GM06990 (cell line): ENCODE measurements at places on chromosomes 1 and 21.
A peak's percentile ranks its signal among the peaks of the same experiment; 100 is the strongest.

- no peak for DNase-seq
These were observed 6.3 kb downstream of the ERG start for GRCh38 chr21:38492007-38492406.

- peak; percentile 55 for DNase-seq
These were observed 2.0 kb downstream of the HES3 start for GRCh38 chr1:6245869-6246496.

- DNase-seq: no peak
These were observed 310.0 kb downstream of the LMO4 start for GRCh38 chr1:87638636-87639035.

GRCh38 chr1:244801246-244801645, 34.2 kb upstream of the COX20 start:
- DNase-seq: peak; percentile 29

DNA sequence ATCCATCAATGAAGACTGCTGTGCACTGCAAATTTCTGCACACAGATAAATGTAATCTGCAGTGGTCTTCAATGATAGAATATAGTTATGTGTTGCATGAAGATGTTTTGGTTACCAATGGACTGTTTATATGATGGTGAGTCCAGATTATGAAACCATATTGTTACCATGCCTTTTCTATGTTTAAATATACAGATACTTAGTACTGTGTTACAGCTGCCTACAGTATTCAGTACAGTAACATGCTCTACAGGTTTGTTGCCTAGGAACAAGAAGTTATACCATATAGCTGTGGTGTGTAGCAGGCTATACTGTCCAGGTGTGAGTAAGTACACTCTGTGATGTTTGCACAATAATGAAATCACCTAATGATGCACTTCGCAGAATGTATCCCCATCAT, 40.8 kb downstream of the SORT1 start:
- DNase-seq: no peak

GRCh38 chr1:245153081-245153551, 1.7 kb upstream of the KIF26B start:
- peak; percentile 66 for DNase-seq

DNA sequence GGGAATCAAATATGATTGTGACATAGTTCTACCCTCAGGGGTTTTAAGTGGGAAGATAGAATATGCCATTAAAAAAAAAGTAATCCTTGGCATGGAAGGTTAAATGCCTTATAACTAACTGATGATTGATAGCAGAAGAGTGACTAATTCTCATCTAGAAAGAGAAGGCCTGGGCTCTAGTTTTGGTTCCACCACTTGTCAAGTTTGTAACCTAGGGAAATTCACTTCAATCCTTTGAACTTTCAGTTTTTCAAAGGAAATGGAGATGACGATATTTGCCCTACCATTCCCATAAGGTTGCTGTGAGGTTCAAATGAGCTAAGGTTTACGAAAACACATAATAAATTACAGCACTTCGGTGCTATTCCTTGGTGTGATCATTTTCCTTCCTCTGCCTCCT, 88.5 kb downstream of the GPR88 start:
- DNase-seq: no peak

- no peak for DNase-seq
These were observed 2.4 kb downstream of the ACTA1 start for GRCh38 chr1:229431284-229432115.

- no peak for DNase-seq
These were observed 91.4 kb upstream of the PLXNA2 start for GRCh38 chr1:208335371-208336136.

GRCh38 chr1:67599085-67599484, 85.9 kb upstream of the GADD45A start:
- DNase-seq: no peak

GRCh38 chr1:22793647-22794046, 83.0 kb downstream of the EPHB2 start:
- DNase-seq: no peak

- no peak for DNase-seq
These were observed 864.4 kb downstream of the USP25 start for GRCh38 chr21:16594191-16594590.

GRCh38 chr21:25983745-25984144, 186.8 kb downstream of the APP start:
- no peak for DNase-seq

GRCh38 chr1:112704934-112705627, 1.8 kb downstream of the RHOC start:
- DNase-seq: peak; percentile 75

DNA sequence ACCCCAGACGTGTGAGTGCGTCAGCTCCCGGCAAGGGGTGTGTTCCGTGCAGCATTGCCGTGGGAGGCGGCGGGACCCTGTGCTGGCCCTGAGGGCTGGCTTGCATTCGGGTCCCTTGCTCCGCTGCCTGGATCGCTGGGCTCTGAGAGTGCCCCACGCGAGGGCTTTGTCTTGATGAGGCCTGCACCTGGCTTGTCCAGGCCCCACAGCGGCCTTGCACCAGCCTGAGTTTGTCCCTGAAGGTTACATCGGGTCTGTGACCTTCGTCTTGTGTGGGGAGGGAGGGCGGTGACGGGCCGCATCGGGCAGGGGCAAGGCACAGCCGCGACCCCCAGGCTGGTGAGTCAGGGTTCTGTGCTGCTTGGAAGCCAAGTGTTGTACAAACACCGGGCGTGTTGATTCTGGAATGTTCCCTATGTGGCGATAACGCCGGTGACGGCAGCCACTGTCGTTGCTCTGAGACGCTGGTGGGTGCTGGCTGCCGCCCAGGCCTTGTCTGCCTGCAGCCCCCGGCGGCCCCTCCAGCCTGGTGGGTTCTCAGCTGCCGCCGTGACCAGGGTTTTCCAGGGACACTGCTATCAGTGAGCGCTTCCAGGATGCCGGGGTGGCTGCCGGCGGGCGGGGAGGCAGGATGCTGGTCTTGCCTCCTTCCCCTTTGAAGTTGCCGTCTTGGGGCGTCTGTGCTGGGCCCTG, 42.9 kb downstream of the SLX9 start:
- DNase-seq: no peak

- DNase-seq: no peak
These were observed 166.6 kb downstream of the CYYR1 start for GRCh38 chr21:26406526-26406925.

DNA sequence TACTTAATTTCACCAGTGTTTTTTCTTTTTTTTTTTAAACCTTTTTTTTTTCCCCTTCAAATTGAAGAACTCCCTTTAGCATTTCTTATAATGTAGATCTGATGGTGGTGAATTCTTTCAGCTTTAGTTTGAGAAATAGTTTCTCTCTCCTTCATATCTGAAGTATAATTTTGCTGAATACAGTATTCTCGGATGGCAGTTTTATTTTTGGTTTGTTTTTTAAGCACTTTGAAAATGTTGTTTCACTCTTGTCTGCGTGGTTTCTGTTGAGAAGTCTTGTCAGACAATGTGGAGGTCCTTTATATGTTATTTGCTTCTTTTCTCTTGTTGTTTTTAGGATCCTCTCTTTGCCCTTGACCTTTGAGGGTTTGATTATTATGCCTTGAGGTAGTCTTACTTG, 135.1 kb downstream of the RPS6KC1 start:
- DNase-seq: no peak

GRCh38 chr1:56025942-56026341, 553.4 kb downstream of the PLPP3 start:
- no peak for DNase-seq

GRCh38 chr1:238964631-238965030, 421.7 kb upstream of the CHRM3 start:
- no peak for DNase-seq

GRCh38 chr1:10415211-10415930, 14.9 kb upstream of the CENPS start:
- DNase-seq: no peak

GRCh38 chr1:13763222-13763621, 63.2 kb downstream of the PRDM2 start:
- DNase-seq: no peak

DNA sequence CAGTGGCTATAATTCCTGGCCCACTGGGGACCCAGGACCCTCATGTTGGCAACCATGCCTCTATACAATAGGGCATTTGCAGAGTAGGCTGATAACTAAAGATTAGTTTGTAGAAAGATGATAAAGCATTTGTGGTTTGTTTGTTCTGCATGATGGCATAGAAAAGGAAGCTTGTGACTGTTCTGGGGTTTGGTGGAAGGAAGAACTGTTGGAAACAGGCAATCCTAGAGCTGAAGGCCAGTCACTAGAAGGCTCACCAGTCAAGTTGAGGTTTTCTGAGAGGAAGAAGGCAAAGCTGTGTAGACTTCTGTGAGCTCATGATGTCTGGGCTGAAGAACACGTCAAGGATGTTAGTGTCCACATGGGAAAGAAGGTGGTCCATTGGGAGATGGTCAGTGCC, 140.3 kb upstream of the VANGL1 start:
- no peak for DNase-seq

GRCh38 chr1:172089768-172090510, 248.6 kb downstream of the DNM3 start:
- DNase-seq: peak; percentile 65

DNA sequence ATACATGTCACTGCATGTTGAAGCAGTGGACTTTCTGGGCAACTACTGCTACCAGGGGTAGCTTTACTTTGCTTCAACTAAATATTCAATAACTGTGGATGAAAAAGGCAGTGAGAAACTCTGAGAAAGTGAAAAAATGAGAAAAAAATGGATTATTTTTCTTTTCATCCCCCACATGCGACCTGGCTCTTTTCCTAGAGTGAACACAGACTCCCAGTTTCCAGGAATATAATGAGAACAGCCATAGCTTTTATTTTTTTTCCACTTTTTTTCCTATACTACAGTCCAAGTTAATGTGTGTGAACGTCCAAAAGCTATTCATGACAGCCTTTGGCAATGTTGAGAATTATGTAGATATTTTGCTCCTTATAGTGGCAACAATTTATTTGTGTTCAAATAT, 230.4 kb downstream of the DNM3 start:
- DNase-seq: no peak

DNA sequence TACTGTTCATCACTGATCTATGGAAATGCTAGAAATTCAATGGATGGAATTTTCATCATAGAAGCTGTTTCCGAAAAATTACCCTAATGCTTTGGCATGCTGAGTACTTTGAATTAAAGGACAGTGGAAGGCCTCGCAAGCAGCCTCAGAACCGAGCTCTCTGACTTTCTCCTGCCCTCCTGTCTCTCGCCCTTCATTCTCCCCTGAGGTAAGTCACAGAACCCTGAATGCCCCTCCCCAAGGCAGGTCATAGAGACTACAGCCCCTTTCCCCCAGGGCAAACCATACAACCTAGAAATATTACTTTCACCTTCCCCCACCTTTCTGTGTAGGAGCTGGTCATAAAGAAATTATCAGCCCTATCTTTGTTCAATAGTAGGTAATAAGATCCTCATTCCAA, 74.8 kb downstream of the LRIG2 start:
- DNase-seq: no peak

DNA sequence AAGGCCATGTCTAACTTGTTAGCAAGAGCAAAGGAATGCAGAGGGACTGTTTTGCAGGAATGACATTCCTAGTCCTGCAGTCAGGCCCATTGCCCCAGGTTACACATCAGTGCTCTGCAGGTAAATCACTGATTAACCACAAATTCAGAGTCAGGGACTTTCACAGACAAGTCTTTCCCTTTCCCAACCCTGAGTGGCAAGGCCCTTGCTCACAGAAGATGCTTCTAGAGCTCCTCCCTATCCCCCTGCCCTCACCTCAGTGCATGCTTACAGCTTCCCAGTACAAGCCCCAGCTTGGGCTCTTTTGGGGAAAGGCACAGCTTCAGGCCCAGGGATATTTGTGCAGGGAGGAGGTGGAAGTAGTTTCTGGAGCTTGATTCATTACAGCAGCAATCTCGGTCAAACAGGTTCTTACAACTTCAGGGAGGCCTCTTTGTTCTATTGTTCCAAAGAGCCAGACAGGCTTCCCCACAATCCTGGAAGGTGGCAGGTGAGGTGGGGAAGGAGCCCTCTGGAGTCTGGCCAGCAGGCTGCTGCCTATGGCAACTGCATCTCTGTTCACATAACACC, 53.9 kb downstream of the CASQ2 start:
- DNase-seq: no peak

GRCh38 chr1:113898241-113898814, 6.3 kb downstream of the AP4B1 start:
- no peak for DNase-seq

- no peak for DNase-seq
These were observed 1581.4 kb downstream of the KCNT2 start for GRCh38 chr1:195026792-195027191.

DNA sequence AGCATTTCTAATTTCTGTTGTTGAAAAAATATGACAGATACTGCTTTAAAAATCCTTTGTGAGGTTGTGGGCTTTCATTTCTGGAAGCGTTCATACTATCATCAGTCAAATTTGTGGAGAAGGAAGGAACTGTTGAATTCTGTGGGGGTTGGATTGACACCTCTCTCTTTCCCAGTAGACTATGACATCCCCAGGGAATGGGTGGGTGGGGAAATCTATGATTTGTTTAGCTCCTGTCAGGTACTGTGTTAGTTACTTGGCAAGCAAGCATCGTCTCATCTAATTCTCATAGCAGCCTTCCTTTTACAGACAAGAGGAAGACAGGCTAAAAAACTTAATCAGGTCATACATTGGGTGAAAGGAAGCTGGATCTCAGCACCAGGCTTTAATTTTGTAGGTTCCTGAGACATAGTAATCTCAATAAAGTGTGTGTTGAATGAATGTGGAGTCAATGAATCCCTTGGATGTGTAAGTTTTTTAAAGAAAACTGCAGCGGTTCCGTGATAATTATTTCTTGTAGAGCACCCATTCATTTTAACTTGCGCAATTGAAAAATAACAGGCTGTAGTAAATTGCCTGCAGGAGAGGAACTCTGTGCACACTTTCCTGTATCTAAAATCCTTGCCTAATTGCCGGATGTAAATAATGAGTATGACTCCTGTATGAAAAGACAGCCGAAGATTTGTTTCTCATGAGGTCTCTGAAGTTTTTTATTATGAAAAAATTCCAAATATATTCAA, 60.6 kb downstream of the MYOM3 start:
- DNase-seq: no peak

DNA sequence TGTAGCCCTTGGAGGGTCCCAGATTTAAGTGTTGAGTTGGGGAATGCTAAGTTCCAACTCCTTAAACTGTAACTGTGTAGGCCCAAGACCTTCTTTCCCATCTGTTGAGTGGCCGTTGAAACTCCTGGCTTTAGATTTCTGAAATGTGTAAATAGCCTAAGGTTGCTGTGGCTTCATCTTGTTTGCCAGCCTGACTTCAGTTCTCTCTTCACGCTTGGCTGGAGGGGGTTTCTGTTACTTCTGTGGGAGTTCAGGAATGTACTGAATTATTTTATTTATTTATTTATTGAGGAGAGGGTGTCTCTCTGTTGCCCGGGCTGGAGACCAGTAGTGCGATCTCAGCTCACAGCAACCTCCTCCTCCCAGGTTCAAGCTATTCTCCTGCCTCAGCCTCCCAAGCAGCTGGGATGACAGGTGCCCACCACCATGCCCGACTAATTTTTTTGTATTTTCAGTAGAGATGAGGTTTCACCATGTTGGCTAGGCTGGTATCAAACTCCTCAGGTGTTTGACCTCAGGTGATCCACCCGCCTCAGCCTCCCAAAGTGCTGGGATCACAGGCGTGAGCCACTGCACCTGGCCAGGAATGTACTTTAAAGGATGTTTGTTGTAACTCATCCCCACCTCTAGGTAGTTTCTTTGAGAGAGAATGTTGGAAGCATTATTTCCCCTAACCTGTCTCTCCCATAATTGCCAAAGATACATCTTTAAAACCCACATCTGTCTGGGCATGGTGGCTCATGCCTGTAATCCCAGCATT, 5.9 kb downstream of the TTC39A start:
- no peak for DNase-seq
